ENCODE measurements at places on chromosomes 12 and 14.

GRCh38 chr14:39582028-39582654 lies 149.9 kb upstream of the FBXO33 start:
- no peak for DNase-seq

GRCh38 chr12:131132118-131132892 lies 178.6 kb downstream of the ADGRD1 start:
- DNase-seq, result peak; percentile 92

- DNase-seq, result no peak
These were observed 59.1 kb downstream of the TMEM132D start for GRCh38 chr12:129844662-129845220.

DNA sequence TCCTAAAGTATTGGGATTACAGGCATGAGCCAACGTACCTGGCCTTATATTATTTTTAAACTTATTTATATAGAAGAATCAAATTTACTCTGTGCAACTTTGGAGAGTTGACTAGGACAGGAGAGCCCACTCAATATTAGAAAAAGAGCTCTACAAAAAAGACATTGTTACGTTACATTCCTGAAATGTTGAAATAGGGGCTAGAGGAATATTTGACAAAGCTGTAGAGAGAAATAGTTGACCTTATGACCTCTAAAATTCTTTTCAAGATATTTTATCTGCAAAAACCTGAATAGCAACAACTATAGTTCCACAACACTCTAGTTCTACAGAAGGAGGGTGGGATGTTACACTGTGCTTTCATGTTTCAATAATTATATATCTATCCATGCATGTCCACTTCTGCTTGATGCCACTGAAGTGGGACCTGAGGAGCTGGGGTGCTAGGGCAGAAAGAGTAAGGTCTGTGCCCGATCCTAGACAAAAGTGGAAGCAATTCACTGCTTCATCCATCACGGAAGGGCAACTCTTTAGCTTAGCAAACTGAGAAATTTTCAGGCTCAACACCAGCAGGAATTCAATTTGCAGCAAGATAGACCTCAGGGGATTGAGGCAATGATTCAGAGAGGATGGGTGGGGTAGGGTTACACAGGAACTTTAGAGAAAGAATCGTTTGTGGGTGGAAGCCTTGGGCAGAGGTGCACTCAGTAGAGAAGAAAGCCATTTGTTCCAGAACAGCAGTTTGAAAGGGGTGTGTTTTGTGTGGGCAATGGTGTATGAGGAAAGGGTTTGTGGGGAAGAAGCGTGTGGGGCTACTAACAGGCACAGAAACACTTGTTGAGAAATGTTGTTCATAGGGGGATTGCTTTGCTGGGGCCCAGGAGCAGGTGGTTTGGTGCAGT lies 16.0 kb upstream of the RNASE10 start:
- no peak for DNase-seq

- DNase-seq, result no peak
These were observed 280.9 kb downstream of the LRIG3 start for GRCh38 chr12:58639318-58639934.

DNA sequence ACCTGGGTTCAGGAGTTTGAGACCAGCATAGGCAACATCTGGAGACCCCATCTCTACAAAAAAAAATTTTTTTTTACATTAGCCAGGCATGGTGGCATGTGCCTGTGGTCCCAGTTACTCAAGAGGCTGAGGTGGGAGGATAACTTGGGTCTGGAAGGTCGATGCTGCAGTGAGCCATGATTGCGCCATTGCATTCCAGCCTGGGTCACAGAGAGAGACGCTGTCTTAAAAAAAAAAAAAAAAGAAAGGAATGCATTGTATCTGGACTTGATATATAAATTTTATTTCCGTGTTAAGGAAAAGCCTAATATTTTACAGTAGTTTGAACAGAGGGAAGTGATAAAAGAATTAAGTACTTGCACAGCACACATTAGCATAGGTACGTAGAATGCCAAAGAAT lies 97.2 kb downstream of the ZC3H14 start:
- no peak for DNase-seq

- DNase-seq, result no peak
These were observed at the start of gene SOAT2 for GRCh38 chr12:53102883-53103807. Gene SOAT2 (plus strand): TSS chr12:53103486. CDS start chr12:53103578, 92 bp downstream.
